Smooth muscle cell of the brain vasculature (primary cell): ENCODE measurements at places on chromosomes 5 and 9.

GRCh38 chr9:99490729-99491128, 268.6 kb downstream of the SEC61B start:
- DNase-seq, result no peak

DNA sequence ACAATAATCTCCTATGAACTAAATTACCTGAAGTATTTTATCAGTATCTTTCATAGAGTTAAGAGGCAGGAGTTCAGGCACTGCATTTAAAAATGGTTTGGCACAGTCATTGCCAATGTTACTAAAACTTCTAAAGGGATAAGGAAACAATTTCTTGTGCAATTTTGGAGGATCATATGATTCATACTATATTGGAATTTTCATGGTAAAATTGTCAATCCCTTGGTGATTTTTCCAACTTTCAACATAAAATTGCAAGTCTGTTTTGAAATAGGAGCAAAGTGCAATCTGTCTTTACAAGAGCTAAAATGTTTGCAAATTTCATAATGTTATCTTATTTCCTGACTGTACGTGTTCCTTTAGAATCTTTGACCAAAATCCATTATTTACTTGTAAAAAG, 211.1 kb downstream of the DMRTA1 start:
- no peak for DNase-seq

- no peak for DNase-seq
Observed at GRCh38 chr9:136539427-136540421, 6.1 kb downstream of the NOTCH1 start.

- DNase-seq, result no peak
Observed at GRCh38 chr9:132753593-132753880, 83.3 kb downstream of the GTF3C4 start.

DNA sequence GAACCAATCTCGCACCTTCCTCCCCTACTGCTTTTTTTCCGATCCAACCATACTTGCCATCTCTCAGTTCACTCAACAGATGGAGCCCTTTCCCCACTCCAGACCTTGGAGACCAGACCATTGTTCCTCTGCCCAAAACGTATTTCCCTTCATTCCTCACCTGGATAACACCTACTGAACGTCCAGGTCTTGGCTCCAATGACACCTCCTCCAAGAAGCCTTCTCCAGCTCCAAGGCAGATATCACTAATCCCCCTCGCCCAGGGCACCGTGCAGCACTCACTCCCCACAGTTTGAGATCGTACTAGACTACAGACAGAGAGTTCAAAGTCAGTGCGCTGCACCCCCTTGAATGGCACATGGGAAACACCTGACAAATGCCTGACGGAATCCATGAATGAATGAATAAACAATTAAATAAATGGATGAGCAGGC, 47.1 kb upstream of the AKNA start:
- peak; percentile 7 for DNase-seq
